ENCODE measurements at places on chromosomes 4 and X.

- no peak for DNase-seq
Observed at GRCh38 chrX:137427816-137428215, 138.1 kb upstream of the ZIC3 start.

- no peak for DNase-seq
Observed at GRCh38 chr4:93469560-93469959, 359.0 kb upstream of the ATOH1 start.

DNA sequence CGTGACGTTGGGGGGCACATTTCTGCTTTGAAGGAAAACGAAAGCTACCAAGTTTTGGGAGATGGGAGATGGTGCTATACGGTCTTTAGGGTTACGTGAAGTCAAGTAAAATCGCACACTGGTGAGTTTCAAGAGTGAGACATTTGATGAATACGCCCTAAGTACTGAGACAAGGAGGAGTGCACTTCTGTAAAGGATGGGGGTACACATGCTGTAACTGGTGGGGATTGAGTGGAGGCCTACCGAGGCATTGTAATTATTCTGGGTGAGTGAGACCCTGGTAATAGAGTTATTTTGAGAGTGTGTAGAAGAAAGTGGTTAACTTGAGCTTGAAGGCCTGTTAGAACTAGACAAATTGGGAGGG lies 536 bp downstream of the SH3BGRL start:
- peak; percentile 0 for DNase-seq

- DNase-seq = peak; percentile 72
Observed at GRCh38 chr4:80201252-80202151, 4.2 kb downstream of the PRDM8 start.

- no peak for DNase-seq
Observed at GRCh38 chrX:476724-477075, 90.0 kb upstream of the PPP2R3B start.

- DNase-seq = peak; percentile 11
Observed at GRCh38 chr4:73653695-73654106, 33.5 kb upstream of the RASSF6 start.

Measured in CD4-positive, alpha-beta T cell treated with Interleukin-12 subunit alpha and Interleukin-12 subunit beta, for 1 hour (primary cell).